ENCODE measurements at places on chromosomes 7 and 10.

- no peak for DNase-seq
These were observed 123.1 kb upstream of the IMMP2L start for GRCh38 chr7:111685349-111685748.

DNA sequence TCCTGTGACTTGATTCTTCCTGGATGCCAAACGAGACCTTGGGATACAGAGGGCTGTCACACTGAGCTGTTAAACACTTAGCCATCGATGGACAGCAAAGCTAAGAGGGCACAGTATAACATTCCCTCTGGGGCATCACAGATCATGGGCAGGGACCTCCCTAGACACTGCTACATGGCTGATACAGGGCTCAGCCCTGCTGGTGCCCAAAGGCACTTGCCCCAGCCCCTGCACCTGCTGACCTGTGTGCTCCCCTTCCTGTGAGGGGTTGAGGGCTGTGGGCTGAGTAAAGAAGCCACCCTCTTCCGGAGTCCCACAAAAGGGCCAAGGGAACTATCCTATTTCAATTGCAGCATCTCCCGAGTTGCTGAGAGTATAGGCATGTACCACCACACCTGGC is 337.9 kb downstream of the EXOC4 start:
- no peak for DNase-seq

- no peak for DNase-seq
These were observed 4.8 kb downstream of the STRIP2 start for GRCh38 chr7:129438839-129439651.

- peak; percentile 75 for DNase-seq
These were observed 863 bp downstream of the CCNY start for GRCh38 chr10:35336921-35337823.

- no peak for DNase-seq
These were observed 22.7 kb downstream of the ZNF22 start for GRCh38 chr10:45023426-45023825.

- DNase-seq = peak; percentile 63
These were observed 25.8 kb downstream of the ZNF800 start for GRCh38 chr7:127366680-127367079.

DNA sequence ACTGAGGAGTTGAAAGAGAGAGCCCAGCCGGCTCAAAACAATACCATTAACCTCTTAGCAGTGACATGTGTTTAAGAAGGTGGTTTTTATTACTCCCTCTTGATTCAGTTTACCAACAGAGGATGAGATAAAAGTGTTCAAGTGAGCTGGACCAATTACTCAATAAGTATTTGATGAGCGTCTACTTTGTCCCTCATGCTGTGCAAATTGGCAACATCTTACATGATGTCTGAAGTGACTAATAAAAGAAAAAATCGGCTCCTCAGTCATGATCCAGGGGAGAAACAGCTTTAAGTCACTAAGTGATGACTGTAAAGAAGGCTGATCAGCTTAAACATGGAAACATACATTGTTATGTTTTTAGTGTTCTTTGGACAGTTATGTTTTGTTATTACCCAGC is 7.8 kb downstream of the WNT16 start:
- no peak for DNase-seq

GRCh38 chr7:45969940-45970339 is 48.9 kb upstream of the IGFBP3 start:
- DNase-seq = no peak

Measured in eye (tissue), 1 donor.